Fibroblast of mammary gland (primary cell): ENCODE measurements at places on chromosomes 2 and 18.
A peak's percentile ranks its signal among the peaks of the same experiment; 100 is the strongest.

DNA sequence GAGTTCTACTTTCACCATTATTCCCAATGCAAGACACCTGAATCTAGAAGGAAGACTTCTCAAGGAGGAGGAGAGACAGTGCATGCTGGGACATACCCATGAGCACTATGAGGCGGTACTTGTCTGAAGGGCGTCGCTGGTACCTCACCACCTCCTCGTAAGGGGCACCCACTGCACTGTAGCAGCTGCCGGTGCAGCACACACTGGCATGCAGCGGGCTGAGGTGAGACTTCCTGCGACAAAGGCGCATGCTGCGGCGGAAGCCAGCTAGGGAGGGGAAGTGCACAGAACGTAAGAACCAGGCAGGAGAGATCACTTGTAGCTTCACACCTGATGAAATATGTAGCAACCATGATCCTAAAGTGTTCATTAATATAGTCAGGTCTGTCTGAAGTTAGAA, 12.8 kb upstream of the TMEM237 start:
- DNase-seq: no peak

DNA sequence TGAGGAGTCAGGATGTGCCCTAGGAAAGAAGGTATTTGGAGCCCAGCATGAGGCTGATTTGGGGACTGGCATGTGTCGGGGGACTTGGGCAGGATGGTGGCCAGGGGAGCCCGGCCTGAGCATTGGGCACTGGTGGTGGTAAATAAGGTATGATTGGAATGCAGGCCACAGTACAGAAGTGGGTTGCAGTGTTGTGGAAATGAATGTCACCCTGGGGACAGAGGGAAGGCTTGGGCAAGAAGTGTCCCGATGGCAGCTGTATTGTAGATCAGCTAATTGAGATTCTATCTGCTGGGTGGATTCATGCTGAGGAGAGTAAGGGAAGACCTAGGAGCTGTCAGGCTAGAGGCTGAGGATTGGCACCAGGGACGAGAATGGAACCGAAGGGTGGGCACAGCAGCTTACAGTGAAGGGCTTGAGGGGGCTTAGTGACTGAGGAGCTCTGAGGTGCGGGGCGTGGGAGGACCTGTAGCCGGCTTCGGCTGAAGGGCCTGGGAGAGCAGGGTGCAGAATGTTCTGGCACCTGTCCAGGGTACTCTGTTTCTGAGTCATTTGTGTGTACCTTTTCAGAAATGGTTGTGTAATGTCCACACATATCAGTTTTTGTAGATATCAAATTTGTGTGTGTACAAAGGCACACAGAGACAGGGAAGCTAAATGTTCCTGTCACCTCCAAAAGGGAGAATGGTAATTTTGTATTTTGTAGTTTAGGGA, 170.2 kb downstream of the PRKCE start:
- DNase-seq: peak; percentile 87

GRCh38 chr2:83470928-83471327, 988.2 kb downstream of the SUCLG1 start:
- no peak for DNase-seq

- DNase-seq: no peak
Measured at GRCh38 chr2:145495590-145495989, 975.7 kb upstream of the ZEB2 start.
